ENCODE measurements at places on chromosomes 12 and 14. TPM values are rescaled to one million over a fixed set of nuclear protein-coding genes. Genes with fewer than 3 reads are reported as not detected.

Gene CCDC196
- total RNA-seq = not detected

Gene ADGRD1
- total RNA-seq = not detected

Gene AQP6
- total RNA-seq = not detected

Gene PRICKLE1
- 16.2 TPM for total RNA-seq

Gene OTX2
- not detected for total RNA-seq

Gene LGR5
- total RNA-seq = 0.04 TPM

Gene LYZ
- total RNA-seq = not detected

Gene C14orf39
- total RNA-seq = 0.17 TPM

Gene NPAS3
- 1.2 TPM for total RNA-seq

Gene PZP
- not detected for total RNA-seq

Gene PMCH
- not detected for total RNA-seq

Gene KRT78
- total RNA-seq = 0.15 TPM

Gene TAS2R8
- total RNA-seq = not detected

Gene SMIM10L1
- total RNA-seq = 9.7 TPM

Gene OXA1L
- total RNA-seq = 146 TPM

Gene OR4K14
- total RNA-seq = not detected

Gene MAP1LC3B2
- total RNA-seq = not detected

Gene BICDL1
- total RNA-seq = 5.8 TPM

Gene PTPN6
- total RNA-seq = 22.5 TPM

Gene LRRC10
- total RNA-seq = not detected

Gene SERPINA3
- total RNA-seq = not detected

Gene GPR84
- total RNA-seq = not detected

Gene GRIP1
- total RNA-seq = 8.4 TPM

Gene TESPA1
- not detected for total RNA-seq

Gene CMA1
- not detected for total RNA-seq

Gene LRRIQ1
- 0.40 TPM for total RNA-seq

Gene SIRT4
- total RNA-seq = 0.98 TPM

Gene NCKAP5L
- 14.2 TPM for total RNA-seq

Gene PPP4R4
- total RNA-seq = not detected

Gene KLRC1
- total RNA-seq = not detected

Gene RERG
- total RNA-seq = not detected

Gene TROAP
- total RNA-seq = 103 TPM

Gene GLI1
- 3.0 TPM for total RNA-seq

Gene C12orf50
- total RNA-seq = not detected

Gene SLC2A14
- total RNA-seq = not detected

Gene MMP17
- 31.8 TPM for total RNA-seq

Gene TPH2
- total RNA-seq = not detected

Gene P2RX2
- total RNA-seq = not detected

Gene STON2
- 12.3 TPM for total RNA-seq

Gene IRAK3
- not detected for total RNA-seq

Gene BEGAIN
- 3.8 TPM for total RNA-seq

Gene LBHD2
- not detected for total RNA-seq

Gene RPL10L
- total RNA-seq = not detected

Gene TMEM106C
- 114 TPM for total RNA-seq

Gene A2M
- not detected for total RNA-seq

Gene TAOK3
- total RNA-seq = 15.9 TPM

Gene CELA1
- not detected for total RNA-seq

Gene CKAP4
- total RNA-seq = 99.1 TPM

Gene FGF6
- not detected for total RNA-seq

Gene EFCAB11
- total RNA-seq = 10.0 TPM

Gene PLEK2
- total RNA-seq = 57.2 TPM

Gene KRT73
- total RNA-seq = not detected
